ENCODE measurements at places on chromosomes 13 and 19. TPM values are rescaled to one million over a fixed set of nuclear protein-coding genes. Genes with fewer than 3 reads are reported as not detected.

KLF2 gene
- total RNA-seq, result 0.33 TPM

GRCh38 chr13:110000534-110001345 is 214.4 kb upstream of the IRS2 start:
- no peak overlapping the region for H3K4me3 ChIP-seq
- DNase-seq, result no peak
- no peaks in the 10 kb centered on the region for H3K27me3 ChIP-seq
- H3K4me1 ChIP-seq, result no peaks in the 10 kb centered on the region
- no peaks in the 10 kb centered on the region for H3K36me3 ChIP-seq

FGF22 gene
- 0.72 TPM for total RNA-seq

MYPOP gene
- total RNA-seq, result 9.0 TPM

VSIG10L gene
- 5.6 TPM for total RNA-seq

DNA sequence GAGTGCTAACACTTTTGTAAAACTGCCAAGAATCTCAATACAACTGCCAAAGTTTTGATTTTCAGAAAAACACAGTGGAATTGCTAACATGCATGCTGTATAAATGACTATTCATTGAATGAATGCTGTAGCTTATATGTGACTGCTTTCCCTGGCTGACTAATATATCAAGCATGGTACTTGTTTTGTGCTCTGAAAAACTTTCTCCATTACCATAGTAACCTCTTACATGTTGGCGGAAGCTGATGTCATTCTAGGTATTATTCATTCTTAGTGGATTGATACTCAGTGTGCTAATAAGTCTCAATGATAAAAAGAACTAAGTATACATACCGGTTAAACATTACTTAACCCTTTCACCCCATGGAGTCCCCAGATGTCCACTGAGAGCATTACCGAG is 166.1 kb upstream of the MYO16 start:
- no peaks in the 10 kb centered on the region for H3K36me3 ChIP-seq
- no peaks in the 10 kb centered on the region for H3K27me3 ChIP-seq
- H3K27ac ChIP-seq, result no peak overlapping the region
- no peak for DNase-seq
